Chondrocyte (in vitro differentiated cells): ENCODE measurements at places on chromosomes 11 and 22. TPM values are rescaled to one million over a fixed set of nuclear protein-coding genes. Genes with fewer than 3 reads are reported as not detected.

Gene OR4C12
- total RNA-seq: not detected in 3 replicates

DNA sequence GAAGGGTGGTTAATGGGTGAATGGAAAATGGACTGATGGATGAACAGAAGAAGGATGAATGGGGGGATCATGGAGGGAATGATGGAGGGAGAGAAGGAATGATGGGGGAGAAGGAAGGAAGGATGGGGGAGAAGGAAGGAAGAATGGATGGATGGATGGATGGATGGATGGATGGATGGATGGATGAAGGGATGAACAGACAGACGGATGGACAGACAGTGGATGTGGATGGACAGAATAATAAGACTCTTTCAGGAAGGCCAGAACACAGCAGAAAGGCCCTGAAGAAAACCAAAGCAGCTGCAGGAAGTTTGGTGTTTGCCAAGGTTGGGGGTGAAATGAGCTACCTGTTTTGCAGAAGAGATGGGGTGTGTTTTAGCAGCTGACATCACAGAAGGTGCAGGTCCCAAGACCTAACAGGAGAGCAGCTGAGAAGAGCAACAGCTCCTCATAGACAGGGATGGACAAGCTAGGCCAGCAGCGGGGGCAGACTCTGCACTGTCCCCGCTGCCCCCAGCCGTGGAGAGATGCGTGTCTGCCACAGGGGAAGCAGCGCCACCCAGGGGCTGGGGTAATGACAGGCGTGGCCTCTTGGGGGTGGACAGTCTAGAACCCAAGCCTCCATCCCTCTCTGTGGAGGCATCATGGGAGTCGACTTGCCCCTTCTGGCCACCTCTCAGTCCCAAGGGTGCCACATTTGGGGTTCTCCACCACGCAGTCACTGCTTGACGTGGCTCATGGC lies 17.9 kb downstream of the C1QTNF6 start:
- DNase-seq: peak; percentile 65

DNA sequence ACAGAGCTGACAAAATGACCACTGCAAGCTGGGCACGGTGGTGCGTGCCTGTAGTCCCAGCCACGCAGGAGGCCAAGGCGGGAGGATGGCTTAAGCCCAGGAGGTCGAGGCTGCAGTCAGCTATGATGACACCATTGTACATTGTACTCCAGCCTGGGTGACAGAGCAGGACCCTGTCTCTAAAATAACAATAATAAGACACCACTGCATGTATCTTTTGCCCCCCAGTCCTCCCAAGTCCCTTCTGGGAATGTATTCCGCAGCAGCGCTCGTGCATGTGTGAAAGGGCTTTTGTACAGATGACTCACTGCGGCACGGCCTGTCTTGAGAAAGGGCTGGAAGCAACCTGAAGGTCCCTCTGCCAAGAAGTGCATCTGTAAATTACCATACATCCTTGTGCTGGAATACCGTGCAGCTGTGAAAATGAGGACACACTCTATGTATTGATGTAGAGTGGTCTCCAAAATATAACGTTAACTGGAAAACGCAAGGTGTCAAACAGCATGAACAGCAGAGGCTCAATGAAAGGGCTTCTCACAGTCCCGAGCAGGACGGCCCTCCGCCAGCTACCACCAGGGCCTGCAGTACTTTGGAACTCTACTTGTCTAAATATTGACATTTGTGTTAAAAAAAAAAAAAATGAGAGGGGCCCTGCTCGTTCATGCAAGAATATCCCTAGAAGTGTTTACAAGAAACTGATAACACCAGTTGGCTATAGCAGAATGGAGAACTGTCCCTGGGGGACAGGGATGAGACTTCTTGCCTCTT lies 9.0 kb upstream of the CDC42EP2 start:
- DNase-seq: no peak

Gene HOATZ
- not detected in 3 replicates for total RNA-seq

Gene SLC1A2
- total RNA-seq: 0.10 to 1.1 TPM (median 0.26 TPM) in 3 replicates
